ENCODE measurements at places on chromosomes 4 and X.

- no peak for DNase-seq
Measured at GRCh38 chrX:72641611-72642010, 69.0 kb upstream of the HDAC8 start.

DNA sequence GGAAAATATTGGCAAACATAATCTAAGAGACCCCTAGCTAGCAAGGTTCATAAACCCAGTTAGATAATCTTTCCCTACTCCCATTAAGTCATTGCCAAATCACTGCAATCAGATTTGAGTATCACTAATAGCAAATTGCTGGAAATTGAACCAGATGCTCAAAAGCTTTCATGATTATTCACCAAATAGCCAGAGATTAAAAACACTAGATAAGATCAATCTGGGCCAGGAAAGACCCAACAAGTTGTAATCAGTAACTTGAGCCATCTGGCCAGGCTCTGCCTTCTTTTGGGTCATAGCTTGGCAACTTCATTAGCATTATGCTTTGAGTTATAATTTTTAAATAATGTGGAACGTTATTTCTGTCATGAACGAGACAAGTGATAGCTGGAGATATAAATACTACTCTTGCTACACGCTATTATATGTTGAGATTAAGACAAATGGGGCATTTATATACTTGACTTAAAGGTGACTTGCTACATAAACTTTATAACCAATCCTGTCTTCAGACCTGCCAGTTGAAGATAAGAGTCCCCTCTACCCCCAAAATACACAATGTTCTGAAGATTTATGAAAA lies 196.6 kb upstream of the EDNRA start:
- DNase-seq: no peak

DNA sequence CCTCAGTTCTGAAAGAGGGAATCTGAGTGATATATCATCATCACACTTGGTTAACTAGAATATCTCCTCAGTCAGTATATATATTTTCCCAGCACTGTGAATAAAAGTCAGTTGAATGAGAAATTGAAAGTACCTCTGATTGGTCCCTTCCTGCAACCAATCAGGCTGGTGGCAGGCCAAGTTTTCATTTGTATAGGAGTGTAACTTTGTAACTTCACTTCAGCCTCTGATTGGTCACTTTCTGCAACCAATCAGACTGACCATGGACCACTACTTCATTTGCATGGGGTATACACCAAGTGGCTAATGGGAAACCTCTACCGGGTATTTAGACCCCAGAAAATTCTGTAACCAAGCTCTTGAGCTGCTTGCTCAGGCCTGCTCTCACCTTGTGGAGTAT lies 2.0 kb upstream of the PGK1 start:
- no peak for DNase-seq

- DNase-seq: no peak
Measured at GRCh38 chr4:89296896-89297295, 10.7 kb downstream of the GPRIN3 start.

- no peak for DNase-seq
Measured at GRCh38 chrX:8987672-8988250, 46.2 kb downstream of the FAM9B start.

DNA sequence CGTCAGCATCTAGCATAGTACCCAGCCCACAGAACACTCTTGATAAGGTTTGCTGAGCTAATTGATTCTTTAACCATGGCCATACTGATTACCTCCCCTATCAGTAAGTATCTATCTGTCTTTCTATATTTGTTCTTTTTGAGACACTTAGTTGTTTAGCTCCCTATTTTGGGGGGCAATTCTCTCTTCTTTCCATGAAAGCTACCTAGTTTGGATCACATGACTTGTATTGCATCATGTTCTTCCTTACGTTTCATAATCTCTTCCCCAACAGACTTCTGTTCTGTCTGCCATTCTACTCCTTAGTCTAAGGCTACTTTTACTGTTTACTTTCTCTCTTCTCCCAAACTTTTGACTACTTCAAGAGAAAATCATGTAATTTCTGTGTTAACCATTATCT lies 39.0 kb downstream of the TBC1D19 start:
- DNase-seq: no peak

All from cortex of kidney (tissue), 1 donor.